ENCODE measurements at places on chromosomes 7 and 10.

GRCh38 chr7:151992375-151992774 is 33.1 kb upstream of the GALNT11 start:
- DNase-seq = peak; percentile 73

GRCh38 chr7:158321936-158322615 is 265.5 kb downstream of the PTPRN2 start:
- no peak for DNase-seq

- no peak for DNase-seq
These were observed 77.9 kb upstream of the RHOBTB1 start for GRCh38 chr10:61021926-61022325.

DNA sequence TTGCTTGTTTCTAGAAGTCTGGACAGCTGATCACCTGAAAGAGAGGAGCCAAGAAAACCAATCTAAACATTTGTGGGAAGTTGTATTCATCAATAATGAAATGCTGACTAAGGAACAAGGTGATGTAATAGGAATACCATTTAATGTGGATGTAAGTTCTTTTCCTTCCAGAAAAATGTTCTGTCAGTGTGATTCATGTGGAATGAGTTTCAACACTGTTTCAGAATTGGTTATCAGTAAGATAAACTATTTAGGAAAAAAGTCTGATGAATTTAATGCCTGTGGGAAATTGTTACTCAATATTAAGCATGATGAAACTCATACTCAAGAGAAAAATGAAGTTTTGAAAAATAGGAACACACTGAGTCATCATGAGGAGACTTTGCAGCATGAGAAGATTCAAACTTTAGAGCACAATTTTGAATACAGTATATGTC is 39.8 kb upstream of the ZNF37A start:
- DNase-seq = no peak

DNA sequence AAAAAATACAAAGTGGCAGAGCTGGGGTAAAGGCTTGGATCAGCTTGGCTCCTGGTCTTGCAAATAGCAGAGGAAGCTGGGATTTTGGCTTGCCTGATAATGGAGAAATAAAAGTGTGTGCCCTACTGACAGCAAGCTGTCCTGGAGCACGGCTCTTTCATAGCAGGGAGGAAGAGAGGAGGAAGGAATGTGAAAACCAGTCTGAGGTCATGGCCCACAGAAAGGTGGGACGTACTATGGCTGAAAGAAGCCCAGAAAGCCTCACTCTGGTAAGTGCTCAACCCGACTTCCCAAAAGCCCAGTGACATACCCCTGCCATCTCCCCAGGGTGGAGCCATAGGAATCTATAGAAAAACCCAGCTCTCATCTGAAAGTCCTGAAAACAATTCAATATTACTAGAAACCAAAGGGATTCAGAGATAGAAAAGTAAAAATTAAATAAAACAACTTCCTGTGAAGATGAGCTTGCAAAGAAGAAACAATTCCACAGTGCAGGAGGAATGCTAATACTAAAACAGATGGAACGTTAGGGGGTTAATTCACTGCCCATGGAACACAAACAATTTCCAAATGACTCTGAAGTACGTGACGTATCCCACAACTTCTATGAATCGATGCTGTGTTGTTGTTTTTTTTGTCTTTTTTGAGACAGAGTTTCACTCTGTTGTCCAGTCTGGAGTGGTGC is 246.7 kb upstream of the PTN start:
- DNase-seq = no peak

DNA sequence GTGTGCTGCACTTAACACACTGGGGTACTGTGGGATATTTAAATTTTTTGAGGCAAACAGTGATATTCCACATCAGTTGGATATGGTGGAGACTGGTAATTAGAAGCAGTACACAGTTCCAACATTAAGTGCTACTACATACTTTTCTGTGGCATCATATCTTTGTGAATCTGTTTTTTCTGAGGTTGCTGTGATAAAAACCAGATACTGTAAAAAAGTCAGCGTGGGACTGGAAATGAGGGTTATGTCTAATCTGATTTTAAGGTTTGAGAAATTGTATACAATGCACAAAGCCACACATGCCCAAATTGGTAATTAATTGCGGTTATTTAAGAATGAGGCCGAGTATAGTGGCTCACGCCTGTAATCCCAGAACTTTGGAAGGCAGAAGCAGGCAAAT is 41.2 kb downstream of the TBC1D12 start:
- DNase-seq = no peak

DNA sequence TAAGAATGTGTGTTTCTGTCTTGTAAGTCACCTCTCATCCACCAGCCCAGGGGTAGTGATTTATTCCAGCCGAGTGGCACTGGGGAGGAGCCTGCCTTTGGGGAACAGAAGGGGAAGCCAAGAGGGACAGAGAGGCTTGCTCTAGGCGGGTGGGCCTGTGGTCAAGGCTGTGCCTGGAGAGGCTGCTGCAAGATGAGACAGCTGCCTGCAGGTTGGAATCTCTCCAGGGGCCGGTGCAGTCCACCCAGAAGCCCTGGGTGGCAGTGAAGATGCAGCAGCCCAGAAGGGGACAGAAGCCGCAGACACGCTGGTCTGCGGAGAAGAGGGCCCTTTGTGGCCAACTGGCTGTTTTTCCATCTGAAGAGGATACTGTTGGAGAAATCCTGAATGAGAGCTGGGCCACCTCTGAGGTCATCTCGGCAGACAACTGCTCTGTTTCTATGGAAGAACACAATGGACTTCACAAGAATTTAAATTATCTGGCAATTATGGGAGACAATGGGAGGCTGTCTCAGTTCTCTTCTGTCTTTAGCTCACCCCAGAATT is 175.7 kb downstream of the GFRA1 start:
- no peak for DNase-seq

DNA sequence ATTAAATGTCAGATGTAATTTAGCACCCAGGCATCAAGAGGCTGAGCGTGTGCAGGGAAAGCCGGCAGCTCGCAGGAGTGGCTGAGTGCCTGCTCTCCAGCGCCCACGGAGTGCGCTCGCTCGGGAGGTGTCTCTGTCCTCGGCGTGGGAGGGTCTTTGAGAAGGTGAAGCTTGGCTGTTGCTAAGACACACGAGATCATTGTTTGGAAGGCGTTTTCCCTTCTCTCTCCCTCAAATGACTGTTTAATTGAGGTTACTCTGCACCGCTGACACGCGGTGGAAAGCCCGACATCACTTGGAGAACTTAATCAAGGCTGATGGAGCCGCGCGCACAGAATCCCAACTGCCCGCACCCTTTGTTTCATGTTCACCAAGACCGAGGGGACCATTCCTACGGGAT is 414.6 kb downstream of the DNAJB6 start:
- no peak for DNase-seq

DNA sequence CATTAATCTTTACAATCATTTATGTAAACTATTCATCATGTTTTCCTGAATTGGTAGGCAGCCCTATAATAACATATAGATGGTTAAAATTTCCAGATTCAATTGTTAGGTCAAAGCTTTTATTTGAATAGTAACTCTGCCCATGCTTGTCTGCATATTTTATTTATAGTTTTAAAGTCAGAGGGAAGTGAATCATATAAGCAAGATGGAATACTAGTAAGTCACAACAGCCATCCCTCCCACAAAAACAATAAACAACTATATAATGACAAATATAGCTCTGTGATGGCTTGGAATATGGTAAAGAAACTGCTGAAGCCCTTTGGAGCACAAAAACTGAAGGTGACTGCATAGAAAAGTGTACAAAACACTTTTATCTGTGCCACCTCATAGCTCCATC is 156.3 kb upstream of the TMEM106B start:
- DNase-seq = no peak

DNA sequence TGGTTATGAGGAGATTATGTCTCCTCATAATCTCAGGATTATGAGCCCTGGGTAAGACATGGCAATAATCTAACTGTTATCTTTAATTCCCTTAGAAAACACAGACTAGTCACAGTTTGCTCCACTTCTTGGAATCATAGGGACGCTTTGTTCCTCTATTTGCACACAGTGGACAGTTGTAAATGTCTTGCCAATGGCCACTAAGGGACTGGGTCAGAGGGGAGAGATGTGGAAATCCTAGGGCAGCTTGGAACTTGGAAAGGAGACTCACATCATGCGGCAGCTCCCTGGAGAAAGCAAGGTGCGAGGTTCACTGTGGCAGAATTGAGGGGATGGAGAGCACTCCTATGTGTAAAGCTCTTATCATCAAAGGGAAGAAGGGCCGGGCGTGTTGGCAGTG is 266.1 kb downstream of the PRPF18 start:
- no peak for DNase-seq

DNA sequence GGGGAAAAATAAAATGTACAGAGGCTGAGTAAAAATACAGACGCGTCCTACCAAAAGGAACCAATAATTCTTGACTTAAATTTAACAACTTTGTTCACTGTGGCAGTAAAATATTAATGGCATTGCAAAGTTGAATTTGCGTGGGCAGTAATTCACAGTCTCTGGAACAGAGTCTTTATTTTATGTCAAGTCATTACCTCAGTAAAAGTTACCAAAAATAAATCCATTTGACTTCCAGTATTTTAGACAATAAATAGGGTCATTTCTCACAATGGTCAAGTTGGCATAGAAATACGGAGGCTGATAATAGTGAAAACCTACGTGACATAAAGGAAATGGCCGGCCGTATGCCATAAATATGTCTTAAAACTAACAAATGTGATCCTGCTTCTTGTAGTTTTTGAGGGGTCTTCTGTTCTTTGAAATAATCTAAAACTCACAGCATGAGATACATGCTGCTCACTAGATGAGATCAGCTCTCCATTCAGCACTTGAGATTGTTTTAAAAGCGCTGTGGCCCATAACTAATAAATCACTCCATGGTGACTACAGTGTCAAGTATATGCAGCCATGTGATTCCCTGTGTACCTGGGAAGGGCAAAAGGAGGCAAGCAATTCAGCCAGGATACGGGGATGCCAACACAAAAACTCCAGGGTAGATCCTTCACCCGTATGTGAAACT is 75.3 kb downstream of the DOCK4 start:
- no peak for DNase-seq

DNA sequence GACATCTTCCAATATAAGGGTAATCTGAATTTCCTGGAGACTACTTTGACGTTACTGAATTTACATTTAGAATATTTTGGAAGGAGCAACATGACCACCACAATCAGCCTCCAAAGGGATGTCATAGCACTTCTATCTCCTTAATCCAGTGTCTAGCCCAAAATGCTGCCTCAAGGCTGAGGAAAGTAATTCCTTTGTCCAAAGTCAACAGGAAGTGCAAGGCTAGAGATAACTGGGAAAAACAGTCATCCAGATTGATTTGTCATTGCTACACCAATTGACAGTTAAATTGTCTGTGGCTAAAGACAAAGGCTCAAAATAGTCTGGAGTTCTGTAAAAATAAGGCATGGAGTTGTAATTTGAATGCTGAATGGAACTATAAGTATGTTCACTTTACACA is 3.9 kb upstream of the TFPI2 start:
- DNase-seq = no peak

- DNase-seq = no peak
These were observed 40.1 kb upstream of the XPNPEP1 start for GRCh38 chr10:109963439-109963838.

DNA sequence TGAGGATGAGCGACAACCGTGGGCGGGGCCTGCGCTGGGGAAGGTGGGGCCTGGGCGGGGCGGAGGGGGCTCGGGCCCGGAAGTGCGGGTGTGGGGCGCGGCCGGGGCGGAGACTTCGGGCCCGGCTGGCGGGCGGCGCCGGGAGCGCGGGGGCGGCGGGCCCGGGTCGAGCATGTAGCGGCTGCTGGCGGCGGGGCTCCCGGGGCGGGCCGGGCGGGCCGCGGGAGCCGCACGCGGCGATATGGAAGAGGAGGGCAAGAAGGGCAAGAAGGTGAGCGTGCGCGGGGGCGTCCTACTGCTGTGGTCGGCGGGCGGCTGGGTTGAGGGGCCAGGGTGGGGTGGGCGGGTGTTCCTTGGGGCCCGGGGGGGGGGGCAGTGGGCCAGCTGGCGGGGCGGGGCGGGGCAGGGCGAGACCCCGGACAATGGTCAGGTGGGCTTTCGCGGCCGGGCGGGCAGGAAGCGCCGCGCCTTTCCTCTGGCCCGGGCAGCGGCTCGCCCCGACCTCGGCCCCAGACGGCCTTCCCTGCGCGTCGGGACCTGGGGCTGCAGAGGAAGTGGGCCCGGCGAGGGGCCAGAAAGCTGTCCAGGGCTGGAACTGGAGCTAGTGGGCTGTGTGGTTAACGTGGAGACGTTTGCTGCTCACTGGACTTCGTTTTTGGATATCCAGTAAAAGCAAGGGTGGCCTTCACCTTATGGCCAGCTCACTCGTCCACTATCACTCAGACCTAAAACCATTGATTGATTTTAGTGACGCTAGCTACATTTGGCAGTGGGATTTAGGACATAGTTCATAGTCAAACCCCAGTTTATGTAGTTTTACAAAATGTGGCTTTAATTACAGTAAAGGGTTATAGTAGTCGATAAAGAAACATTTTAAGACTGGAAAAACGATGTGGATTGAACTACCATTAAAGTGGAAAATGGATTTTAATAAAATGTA is at the start of gene CCM2:
Gene CCM2, plus strand, starts transcription at position 109 of the 940 bp plus-strand sequence. Its CDS starts 133 bp downstream, at position 242.
- DNase-seq = peak; percentile 47

GRCh38 chr10:84783386-84783785 is 455.0 kb downstream of the CCSER2 start:
- peak; percentile 38 for DNase-seq

DNA sequence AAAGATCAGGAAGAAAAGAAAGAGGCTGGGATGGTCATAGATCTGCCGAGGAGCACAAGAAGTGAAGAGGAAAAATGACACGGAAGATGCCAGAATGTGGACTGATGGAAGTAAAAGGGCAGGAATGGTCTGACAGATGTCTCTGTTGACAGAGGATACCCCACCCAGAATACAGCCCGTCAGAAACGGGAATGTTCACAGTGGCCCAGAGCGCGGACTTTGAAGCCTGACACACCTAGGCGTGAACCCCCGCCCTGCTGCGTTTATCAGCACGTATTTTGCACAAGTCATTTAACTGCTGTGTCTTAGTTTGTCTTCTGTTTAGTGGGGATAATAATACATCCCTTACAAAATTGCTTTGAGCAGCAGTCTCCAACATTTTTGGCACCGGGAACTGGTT is 27.1 kb downstream of the AKR1B1 start:
- DNase-seq = no peak

DNA sequence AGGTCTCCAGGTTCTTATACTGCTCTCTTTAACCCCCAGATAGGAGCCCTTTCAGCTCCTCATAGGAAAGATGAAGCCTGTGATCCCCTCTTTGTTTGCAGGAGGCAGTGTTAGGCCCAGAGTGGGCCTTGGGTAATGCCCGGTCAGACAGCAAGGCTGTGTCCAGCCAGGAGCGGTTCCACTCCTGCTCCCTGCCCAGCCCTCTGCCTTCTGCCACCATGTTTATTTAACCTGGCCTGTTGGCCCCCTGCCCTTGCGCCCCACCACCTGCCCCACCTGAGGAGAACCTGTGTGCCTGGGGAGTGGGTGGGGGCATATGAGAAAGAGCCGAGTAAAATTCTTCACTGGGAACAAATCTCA is 24.3 kb downstream of the CDH23 start:
- DNase-seq = no peak

DNA sequence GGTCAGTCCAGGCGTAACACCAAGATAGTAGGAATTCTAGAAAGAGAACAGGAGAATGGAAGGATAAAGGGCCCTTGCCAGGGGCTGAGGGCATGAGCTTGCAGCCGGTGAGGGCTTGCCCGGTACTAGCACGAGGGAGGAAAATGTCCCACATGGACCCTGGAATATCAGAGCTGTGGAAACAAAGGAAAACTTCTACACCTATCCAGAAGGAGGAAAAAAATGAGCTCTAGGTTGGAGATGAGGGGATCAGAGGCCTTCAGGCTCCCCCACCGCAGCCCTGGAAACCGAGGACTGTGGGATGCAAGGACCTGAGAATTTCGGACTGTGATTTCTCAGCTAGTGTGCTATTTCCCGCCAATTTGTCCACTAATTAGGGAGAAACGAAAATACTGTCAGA is 22.1 kb downstream of the RAMP3 start:
- DNase-seq = no peak

- DNase-seq = no peak
These were observed 64.7 kb upstream of the ECHDC3 start for GRCh38 chr10:11677480-11677879.

Data from WTC11 (cell line).